ENCODE measurements at places on chromosomes 11 and 22.

DNA sequence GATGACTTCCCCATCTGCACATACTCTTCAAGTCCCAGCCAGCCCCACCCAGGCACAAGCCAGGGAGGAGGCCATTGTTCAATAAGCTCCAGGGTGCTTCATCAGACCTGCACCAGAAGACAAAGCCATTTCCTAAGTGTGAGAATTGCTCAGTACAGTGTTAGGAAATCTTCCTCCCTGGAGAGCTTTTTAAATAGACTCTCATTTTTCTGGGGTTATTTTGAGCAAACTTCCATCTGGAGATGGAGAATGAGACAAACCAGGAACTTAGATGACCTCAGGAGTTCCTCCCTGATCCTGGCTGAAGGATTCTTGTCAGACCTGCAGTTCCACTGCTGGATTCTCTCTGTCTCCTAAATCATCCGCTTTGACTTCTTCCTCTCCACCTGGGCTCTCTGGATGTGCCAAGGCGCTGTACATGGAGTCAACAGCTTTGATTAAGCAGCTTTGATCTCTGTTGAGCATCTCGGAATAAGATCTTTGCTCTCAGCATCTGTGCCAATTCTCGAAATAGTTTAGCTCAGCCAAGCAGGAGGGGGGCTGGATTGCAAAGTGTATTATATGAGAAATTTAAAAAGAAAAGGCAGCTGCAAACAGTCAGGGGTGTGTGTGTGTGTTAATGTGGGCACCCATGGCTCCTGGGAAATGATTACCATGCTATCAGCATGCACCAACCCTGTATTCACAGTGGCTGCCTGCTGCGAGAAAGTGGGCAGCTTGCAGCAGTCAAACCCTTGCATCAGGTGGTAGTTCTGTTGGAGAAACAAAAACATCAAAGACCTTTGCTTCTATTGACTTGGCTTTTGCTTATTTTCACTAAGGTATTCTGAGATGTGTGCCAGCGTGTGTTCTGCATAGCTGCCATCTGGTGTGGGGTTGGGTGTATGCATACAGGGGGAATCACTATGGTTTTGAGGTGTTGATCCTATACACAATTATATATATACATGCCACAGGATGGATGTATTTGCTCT is 70.2 kb upstream of the NAV2 start:
- no peak for DNase-seq

DNA sequence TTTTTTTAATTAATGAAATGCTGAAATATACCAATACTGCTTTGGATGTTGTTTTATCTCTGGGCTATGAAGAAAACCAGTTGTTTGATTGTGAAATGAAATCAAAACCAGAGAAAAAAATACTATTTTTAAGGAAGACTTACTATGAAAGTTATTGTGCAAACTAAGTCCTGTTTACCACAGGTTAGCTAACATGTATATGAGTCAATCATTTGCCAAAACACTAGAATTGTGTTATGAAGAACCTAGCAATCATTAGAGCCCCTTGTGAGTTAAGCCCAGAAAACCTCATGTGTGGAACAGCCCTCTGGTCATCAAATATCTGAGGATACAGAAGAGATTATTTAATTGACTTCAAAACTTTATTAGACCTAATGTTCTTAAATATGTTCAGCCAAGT is 83.7 kb downstream of the FAT3 start:
- no peak for DNase-seq

DNA sequence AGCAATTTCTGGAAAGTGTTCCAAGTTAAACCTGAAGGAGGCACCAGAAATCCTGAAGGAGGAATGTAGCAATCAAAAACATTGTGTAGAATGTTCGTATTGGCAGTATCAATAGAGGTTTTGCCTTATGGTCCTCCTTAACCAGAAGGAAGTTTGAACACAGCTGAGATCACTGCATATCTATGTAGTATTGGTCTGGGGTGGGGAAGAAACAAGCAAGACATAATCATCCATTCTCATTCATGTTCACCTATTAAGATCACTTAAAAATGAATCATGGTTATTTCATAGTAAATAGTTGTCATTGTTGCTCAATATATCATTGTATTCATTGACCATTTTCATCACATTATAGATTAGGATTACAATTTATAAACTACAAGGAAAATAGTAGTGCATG is 160.5 kb downstream of the DDX10 start:
- no peak for DNase-seq

- no peak for DNase-seq
Observed at GRCh38 chr11:91305402-91305801, 919.2 kb upstream of the FAT3 start.

- DNase-seq = no peak
Observed at GRCh38 chr11:31809541-31809856, 1.6 kb downstream of the PAX6 start.

DNA sequence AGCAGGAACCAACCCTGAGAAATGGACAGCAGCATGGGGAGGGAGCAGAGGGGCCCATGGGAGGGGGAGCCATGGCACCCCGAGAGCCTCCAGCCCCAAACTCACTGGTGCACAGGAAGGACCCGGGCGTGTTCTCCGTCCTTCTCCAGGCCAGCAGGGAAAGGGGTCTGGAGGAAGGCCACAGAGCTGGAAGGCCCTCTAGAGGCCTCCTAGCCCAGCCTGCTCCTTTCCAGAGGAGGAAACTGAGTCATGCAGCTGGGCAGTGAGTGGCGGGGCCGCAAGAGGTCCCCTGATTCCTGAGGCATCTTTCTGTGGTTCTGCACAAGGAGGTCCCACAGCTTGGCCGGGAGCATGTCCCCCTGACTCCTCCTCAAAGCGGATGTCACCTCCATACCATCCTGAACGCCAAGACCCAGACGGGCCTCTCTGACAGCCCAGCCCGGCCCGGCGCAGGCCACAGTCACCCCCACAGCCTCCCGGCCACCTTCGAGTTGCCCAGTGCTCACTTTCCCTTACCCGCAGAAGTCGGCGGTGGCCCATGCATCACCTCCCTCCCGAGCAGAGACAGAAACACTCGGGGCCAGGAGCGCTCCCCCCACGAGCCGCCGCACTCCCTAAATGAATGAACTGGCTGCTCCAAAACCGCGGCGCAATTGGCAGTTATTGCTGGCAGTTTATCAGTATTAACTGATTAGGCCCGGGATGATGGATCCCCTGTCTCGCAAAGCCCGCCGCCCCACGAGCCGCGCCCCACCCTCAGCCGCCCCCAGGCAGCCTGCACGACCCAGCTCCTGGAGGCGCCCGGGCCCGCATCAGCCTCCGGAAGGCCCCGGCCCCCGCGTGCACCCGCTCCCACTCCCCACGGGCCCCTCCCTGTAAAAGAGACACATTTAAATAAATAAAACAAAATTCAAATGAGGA is 272.5 kb downstream of the BUD13 start:
- no peak for DNase-seq

DNA sequence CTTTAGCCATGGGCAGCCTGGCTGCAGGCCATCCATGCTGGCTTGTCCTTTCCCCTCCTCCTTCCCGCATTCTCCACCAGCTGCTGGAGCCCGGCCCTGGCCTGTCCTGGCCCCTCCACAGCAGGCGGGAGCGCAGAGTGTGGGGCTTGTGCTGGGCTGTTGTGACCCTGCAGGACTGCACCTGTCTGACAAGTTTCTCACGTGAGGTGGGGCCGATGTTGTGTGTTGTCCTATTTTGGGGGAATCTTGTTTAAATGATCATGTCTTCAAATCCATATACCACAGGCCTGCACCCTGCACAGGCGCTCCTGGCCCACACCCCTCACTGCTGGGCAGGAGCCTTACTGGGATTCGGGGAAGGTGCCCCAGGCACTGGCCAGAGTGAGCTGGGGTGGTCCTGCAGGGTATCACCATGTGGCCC is 30.4 kb downstream of the TBC1D22A start:
- DNase-seq = no peak

DNA sequence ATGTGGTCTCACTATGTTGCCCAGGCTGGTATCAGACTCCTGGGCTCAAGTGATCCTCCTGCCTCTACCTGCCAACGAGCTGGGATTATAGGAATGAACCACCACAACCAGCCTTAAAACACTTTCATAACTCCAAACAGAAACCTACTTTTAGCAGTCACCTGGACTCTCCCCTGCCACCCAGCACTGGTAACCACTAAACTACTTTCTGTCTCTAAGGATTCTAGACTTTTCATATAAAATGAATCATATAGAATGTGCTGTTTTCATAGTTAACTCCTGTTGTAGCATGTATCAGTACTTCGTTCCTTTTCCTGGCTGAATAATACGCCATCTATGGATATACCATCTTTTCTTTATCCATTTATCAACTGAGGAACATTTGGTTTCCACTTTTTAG is 29.4 kb upstream of the PISD start:
- DNase-seq = no peak

DNA sequence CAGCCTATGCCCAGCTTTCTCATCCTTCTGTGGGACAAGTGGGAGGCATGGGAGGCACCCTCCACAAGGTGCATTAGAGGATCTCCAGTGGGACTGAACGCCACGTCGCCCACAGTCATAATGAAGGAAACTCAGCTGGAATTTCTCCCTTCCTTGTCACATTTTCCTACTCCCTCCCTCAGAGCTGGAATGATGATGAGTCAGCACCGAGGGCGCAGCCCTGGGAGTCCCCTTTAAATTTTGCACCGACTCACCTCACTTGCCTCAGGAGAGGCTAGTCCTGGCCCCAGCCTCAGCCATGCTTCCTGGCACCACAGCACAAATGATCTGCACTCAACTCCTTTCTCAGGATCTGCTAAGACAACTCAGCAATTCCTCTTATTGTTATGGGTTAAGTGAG is 34.3 kb downstream of the DBX1 start:
- DNase-seq = no peak

DNA sequence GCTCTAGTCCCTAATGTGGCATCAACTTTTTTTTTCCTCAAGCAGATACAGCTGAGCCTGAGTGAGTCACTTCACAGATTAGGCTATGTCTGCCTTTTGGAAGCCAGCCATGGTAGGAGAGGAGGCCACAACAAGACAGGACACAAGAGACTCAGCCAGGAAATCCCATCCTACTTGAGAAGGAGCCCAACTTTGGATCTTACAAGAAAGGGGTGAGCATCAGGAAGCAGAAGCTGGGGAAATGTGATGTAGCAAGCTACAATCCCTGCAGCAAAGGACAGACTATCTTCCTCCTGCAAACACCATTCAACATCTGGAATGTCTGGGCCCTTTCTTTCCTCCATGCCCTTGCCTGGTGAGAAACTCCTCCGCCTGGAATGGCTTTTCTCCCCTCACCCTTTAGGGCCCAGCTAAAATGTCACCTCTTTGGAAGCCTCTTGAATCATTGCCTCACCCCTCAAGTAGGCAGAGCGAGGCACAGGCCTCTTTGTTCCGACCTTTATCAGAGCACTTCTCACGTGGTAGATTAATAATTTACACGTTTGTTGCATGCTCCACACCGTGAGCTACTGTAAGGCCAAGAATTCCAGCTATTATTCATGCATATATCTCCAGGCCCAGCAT is 156.4 kb upstream of the PITPNB start:
- no peak for DNase-seq

Measured in CD4-positive, alpha-beta T cell treated with Interleukin-6 at 100 ng/mL for 8 hours (primary cell).